ENCODE measurements at places on chromosomes 2 and 18.

- peak; percentile 57 for DNase-seq
Observed at GRCh38 chr2:73291093-73291460, 2.3 kb downstream of the EGR4 start.

- no peak for DNase-seq
Observed at GRCh38 chr2:152033011-152033925, 65.6 kb downstream of the CACNB4 start.

- no peak for DNase-seq
Observed at GRCh38 chr2:159380685-159381239, 94.3 kb upstream of the WDSUB1 start.

GRCh38 chr2:71505770-71506140, 52.4 kb downstream of the DYSF start:
- no peak for DNase-seq

- DNase-seq: no peak
Observed at GRCh38 chr18:49359732-49360444, 100.6 kb downstream of the DYM start.

- DNase-seq: peak; percentile 88
Observed at GRCh38 chr2:24792874-24793760, at the start of the genes CENPO and PTRHD1. CENPO (plus strand) TSS chr2:24793425; CDS start chr2:24793920, 495 bp downstream. PTRHD1 (minus strand) TSS chr2:24793391; CDS start chr2:24793377, 14 bp downstream.

- DNase-seq: no peak
Observed at GRCh38 chr2:204850581-204850980, 305.3 kb downstream of the PARD3B start.

- DNase-seq: no peak
Observed at GRCh38 chr18:62493033-62493862, 29.6 kb upstream of the ZCCHC2 start.

- no peak for DNase-seq
Observed at GRCh38 chr2:96121414-96121813, 5.0 kb upstream of the ADRA2B start.

DNA sequence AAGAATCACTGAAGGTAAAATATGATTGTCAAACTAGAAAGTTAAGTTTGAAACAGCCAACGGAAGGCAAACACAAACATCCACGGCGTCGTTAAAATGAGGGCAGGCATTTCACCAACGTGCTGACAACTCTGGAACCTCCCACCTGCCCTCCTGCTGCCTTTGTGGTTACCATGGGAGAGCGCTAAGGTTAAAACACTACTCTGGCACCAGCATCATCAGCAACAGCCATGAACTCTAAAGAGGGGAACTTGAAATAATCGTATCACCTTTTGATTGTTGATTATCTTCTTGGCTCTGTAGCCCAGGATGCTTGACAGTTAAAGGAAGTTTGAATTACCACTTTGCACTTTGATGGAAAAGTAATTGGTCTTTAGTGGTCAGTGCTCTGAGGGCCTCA, 34.7 kb downstream of the CYB5A start:
- DNase-seq: no peak

GRCh38 chr2:863732-864450, 86.8 kb upstream of the SNTG2 start:
- DNase-seq: no peak

DNA sequence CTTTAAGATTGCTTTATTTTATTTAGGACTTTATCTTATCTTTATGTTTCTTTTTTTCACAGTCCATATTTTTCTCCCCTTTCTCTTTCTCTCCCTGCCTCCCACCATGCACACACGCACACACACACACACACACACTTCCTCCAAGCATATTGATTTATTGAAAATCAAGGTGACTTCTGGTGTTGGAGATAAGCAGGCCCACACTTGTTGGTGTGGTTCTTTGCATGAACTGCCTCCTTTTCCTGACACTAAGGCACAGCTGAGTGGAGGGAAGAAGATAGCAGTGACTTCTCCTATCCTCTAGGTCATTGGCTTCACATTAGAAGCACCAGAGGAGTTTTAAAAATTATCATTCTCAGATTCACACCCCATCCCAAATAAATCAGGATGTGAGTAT, 18.0 kb downstream of the TBR1 start:
- no peak for DNase-seq

DNA sequence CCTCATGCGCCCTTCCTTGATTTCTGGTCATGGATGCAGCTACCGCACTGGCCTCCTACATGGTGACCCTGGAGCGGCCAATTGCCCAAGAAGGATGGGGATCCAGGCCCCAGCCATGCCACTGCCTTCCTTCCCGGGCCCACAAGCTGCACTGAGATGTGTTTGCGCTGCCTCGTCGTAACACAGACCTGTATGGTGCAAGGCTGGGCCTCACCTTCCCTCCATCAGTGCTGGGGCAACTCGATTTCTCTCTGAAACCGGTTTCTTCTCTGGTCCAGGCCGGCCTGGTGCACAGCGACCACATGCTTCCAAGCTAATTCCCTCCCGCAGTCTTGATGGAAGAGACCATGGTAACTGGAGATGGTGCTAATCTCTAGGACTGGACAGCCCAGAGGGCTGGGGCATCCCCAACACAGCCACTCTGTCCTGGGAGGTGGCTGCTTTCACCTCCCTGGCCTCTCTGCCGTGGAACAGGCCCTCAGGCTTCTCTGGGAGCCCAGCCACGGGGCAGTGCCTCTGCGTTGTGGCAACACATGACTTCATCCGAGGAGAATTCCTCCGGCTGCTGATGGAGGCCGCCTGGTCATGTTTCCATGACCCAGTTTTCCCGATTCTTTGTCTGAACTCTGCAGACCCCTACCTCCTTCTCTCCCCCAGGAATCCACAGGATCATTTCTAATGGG, 184.2 kb downstream of the GLI2 start:
- DNase-seq: no peak

- DNase-seq: no peak
Observed at GRCh38 chr2:120957905-120958304, 222.2 kb downstream of the GLI2 start.

DNA sequence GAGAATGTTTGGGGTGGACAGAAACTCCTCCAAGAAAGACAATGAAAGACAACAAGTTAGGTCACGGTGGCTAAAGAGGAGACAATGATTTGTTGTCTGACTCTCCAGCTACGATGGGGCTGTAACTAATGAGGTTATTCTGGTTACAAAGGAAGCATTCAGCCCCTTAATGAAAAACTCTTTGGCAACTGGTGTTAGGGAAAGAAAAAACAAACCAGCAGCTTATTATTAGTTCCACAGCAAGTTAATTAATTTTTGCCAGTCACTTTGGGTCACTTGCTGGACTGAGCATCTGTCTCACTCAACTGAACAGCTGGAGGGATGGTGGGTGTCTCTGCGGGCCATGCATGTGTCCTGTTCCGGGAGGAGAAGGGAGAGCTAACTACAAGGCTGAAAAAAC, 263.7 kb downstream of the ALK start:
- DNase-seq: no peak

- no peak for DNase-seq
Observed at GRCh38 chr2:86671337-86671981, 47.8 kb upstream of the RNF103 start.

DNA sequence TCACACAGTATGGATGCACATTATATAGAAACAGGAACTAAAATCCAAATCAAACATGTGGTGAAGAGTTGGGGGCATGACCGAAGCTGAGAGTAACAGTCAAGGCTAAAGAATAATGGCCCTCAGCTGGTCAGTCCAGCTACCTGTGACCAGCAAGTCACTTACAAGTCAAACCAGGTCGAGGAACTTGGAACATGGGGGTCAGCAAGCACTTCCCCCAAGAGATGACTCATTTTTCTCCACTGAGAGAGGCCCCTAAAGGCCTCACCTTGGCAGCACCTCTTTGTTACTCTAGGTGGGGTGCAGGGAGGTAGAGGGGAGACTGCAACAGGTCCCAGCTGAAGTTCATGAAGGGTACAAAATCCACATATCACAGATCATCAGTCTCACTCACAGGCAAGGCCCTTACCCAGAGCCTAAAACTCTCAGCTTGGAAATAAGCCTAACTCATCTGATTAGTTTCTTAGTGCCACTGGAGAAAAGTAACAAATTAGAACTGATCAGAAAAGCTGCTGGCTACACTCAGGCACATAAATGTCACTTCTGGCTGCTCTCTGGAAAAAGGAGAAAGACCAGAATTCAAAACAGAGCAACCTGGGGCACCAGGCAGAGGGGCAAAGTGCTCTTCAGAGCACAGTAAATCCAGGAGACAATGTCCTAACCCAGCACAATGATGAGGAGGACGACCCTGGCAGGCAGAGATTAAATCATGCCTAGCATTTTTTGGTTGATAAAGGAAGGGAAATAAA, 4.0 kb downstream of the SDC1 start:
- no peak for DNase-seq

- DNase-seq: no peak
Observed at GRCh38 chr2:200405599-200406298, 99.3 kb downstream of the SPATS2L start.

GRCh38 chr2:160197587-160197986, 2.5 kb downstream of the ITGB6 start:
- no peak for DNase-seq

DNA sequence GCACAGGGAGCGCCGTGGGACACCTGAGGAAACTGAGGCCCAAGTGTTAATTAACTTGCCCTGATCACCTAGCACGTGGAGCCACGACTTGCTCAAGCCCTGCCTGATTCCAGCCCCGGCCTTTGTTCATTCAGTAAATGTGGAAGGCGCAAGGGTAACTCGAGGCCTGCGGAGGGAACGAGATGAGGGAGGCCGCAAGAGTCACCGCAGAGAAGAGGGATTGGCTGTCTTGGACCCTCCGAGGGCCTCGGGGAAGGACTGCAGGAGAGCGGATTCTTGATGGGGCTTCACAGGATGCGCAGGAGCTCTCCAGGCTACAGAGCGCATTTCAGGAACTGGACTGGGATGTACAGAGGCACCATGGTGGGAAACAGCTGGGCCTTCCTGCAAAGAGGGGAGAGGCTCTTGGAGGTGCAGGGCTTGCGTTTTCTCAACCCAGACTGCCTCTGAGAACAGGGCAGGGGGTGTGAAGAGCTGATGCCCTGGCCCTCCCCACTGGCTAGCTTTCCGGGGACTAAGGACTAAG, 511 bp upstream of the ANKMY1 start:
- no peak for DNase-seq

Measured in activated T-cell treated with anti-CD3 and anti-CD28 coated beads for 48 hours (primary cell).